Left ventricle myocardium superior (tissue), 1 donor: ENCODE measurements at places on chromosomes 16 and 17. TPM values are rescaled to one million over a fixed set of nuclear protein-coding genes. Genes with fewer than 3 reads are reported as not detected.
A peak's percentile ranks its signal among the peaks of the same experiment; 100 is the strongest.

The RNF222 gene
- total RNA-seq: not detected

The OSGIN1 gene
- total RNA-seq: 4.7 TPM

The PLLP gene
- total RNA-seq: 3.1 TPM

The CEP20 gene
- total RNA-seq: 30.6 TPM

- no peak for DNase-seq
Observed at GRCh38 chr17:27620721-27621120, 10.3 kb upstream of the LGALS9 start.

The USP31 gene
- total RNA-seq: 25.0 TPM

The UNC45B gene
- total RNA-seq: 243 TPM

The PRR11 gene
- total RNA-seq: 1.1 TPM

- DNase-seq: no peak
Observed at GRCh38 chr16:89244754-89245153, 27.3 kb downstream of the ZNF778 start.

GRCh38 chr16:82626791-82627261 lies at the start of gene CDH13:
TSS of gene CDH13 (plus strand) at chr16:82626969.
- peak; percentile 71 for DNase-seq

DNA sequence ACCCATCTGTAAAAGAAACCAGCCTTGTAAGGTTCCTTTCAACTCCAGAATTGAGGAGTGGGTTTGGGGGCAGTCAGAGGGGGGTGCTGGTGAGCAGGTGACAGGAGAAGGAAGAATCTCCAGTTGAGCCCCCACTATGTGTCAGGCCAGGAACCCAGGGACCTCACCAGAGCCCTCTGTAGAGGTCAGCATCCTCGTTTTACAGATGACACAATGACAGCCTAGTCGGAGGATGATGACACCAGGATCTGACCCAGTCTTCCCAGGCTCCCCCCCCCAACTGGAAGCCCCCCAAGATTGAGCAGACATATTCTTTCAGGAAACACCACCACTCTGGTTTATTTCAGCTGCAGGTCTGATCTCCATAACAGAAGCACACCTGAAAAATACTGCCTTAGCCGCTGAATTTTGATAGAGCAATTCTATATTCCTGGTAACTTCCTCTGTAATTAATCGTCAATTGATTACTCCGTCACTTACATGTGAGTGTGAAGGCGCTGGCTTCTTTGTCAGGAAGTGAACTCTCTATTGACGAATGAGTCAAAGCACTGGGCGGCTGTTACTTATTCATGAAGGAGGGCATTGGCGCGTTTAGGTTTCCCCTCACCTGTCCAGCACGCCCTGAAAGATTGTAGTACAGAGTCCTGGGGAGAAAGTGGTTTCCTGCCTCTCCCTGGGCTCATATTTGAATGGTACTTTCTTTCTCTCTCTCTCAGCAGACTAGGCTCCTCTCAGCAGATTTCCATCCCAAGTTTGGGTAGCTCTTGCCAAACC lies 21.2 kb downstream of the SOCS3 start:
- DNase-seq: no peak

GRCh38 chr16:72819345-72819744 lies 228.6 kb downstream of the ZFHX3 start:
- no peak for DNase-seq

- DNase-seq: no peak
Observed at GRCh38 chr16:77564791-77565390, 130.1 kb upstream of the ADAMTS18 start.

The TPPP3 gene
- 8.9 TPM for total RNA-seq

- DNase-seq: no peak
Observed at GRCh38 chr17:55200904-55201303, 63.9 kb upstream of the HLF start.

DNA sequence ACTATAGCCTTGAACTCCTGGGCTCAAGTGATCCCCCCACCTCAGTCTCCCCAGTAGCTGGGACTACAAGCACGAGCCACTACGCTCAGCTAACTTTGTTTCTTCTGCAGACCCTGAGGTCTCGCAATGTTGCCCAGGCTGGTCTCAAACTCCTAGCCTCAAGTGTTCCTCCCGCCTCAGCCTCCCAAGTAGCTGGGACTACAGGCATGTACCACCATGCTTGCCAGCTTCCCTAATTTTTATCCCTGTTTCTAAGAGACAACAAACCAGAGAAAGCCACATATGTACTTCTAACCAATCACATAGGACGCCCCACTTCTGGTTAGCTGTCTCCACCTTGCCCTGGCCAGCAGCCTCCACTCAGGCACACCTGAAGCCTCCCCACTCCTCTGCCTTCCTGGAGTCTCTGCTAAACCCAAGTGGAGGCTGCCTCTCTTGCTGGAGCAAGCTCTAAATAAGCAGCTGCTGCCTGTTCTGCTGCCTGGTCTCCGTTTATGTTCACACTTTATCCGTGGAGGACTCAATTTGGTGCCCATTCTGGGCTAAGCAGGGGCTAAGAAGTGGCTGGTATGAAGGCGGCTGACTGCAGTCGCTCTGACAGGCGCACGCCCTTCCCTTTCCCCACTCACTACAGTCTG lies 24.7 kb downstream of the NSMCE1 start:
- no peak for DNase-seq

DNA sequence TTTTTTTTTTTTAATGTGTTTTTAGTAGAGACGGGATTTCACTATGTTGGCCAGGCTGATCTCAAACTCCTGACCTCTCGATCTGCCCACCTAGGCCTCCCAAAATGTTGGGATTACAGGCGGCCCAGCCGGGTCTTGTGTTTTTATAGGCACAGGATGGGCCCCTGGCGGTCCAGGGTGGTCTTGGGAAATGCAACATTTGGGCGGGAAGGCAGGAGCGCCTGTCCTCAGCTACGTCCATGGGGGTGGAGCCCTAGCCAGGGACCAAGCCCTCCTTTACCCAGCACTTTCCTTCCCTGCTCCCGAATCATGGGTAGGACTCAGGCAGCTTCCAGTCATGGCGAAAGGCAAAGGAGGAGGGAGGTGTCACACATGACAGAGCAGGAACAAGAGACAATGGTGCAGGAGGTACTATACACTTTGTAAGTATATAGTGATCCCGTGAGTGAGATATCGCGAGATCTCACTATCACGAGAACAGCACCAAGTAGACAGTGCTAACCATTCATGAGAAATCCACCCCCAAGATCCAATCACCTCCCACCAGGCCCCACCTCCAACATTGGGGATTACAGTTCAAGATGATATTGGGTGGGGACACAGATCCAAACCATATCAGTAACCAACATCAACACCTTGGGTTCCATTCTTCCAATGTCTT lies 226.7 kb upstream of the WSCD1 start:
- DNase-seq: no peak

The CCDC144A gene
- total RNA-seq: 1.9 TPM

GRCh38 chr16:14300705-14301168 lies 229.6 kb downstream of the MRTFB start:
- peak; percentile 74 for DNase-seq

DNA sequence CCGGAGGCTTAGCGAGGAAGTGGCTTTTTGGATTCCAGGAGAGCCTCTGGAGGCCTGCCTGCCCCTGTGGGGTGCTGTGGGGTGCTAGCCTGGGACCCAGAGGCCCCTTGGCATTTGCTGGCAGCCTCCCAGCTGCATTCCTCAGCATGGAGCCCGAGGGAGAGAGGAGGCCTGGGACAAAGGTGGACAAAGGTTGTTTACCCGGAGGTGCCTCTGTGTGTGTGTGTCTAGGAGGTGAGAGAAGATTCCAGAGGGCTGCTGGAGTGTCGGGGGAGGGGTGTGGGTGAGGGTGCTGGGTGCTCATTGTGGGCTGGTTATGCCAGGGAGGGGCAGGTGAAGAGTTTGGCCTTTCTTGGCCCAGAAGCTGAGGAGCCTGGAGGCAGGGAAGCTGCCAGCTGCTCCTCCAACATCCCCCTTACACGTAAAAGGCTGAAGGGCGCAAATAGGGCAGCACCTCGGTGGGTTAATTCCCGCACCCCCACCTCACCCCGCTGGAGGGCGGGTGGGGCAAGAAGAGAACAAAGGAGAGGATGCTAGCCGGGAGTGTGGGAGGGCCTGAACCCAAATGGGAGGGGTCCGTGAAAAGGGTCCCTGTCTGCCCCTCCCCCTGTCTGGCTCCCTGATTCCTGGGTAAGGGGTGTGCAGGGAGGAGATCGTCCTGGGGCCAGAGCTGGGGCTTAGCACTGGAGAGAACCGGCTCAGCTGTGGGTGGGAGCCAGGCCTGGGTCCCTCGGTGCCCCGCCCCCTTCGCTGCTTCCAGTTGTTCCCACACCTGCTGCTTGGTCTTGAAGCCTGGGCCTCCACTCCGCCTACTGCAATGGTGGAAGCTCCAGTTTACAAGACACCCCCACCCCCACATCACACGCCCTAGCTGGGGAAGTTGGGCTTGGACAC lies 9.9 kb downstream of the HEXIM2 start:
- no peak for DNase-seq

GRCh38 chr17:73011016-73011486 lies 81.4 kb downstream of the SLC39A11 start:
- DNase-seq: no peak

- DNase-seq: no peak
Observed at GRCh38 chr17:56257075-56257474, 103.8 kb downstream of the ANKFN1 start.

The CA10 gene
- not detected for total RNA-seq

The NPIPA5 gene
- 9.9 TPM for total RNA-seq

- no peak for DNase-seq
Observed at GRCh38 chr16:72859581-72859980, 188.3 kb downstream of the ZFHX3 start.

GRCh38 chr17:63714550-63715277 lies 14.8 kb upstream of the LIMD2 start:
- DNase-seq: no peak

DNA sequence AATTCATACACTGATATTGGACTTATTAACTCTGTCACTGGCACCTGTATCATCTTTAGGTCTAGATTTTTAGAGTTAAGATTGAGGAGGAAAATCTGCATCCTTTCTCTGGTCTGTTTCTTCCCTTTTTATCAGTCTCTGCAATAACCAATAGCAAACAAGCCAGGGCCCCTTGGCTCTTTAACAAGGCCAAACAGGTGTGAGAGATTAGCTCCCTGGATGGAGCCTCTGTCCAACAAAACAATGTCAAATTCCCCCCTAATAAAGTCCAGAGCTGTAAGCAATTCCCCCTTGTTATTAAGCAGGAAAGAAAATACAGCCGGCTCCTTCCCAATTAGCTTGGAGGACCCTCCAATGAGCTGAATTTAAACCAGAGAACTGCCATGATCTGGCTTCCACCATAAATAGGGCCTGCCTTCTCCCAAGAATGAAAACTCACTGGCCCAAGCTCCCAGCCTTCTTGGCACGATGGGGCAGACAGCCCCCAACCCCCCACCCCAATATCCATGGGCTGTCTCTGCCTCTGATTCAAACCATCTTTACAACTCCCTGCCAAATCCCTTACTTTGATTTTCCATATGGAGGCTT lies 56.1 kb upstream of the SOX9 start:
- DNase-seq: no peak

DNA sequence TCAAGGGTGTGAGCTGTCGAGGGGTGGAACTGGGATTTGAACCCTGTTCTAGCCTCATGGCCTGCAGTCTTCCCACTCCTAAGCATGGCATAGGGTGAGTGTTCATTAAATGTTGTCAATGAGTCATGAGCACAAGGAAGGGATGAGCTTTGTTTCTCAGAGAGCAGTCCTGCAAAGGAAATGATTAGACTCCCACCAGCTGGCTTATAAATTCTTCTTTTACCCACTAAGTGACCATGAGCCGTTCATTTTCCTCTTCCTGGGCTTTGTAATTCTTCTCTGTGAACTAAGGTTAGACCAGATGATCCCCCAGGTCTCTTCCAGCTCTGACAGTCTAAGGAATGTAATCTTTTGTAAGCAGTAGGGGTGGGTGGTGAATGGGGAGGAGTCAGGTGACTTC lies 47.9 kb upstream of the HNF1B start:
- DNase-seq: no peak

DNA sequence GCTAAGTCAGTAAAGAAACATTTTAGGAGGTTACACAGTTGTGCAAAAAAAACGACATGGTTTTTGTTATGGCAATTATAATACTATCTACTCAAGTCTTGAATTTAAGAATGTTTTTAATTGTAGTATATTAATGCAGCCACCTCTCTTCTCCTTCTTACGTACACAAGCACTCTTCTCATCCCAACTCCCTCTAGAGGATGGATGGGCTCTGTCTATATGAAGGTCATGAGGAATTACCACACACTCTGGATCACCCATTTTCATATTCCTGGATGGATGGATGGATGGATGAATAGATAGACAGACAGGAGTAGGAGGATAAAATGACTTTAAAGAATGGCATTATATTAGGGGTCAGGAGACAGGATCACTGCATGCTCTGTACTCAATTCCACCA lies 120.0 kb downstream of the PHKB start:
- DNase-seq: no peak

GRCh38 chr16:87725596-87726235 lies 40.1 kb downstream of the KLHDC4 start:
- DNase-seq: no peak

The ITGB3 gene
- 3.2 TPM for total RNA-seq

GRCh38 chr16:54647216-54647615 lies 283.4 kb upstream of the IRX5 start:
- DNase-seq: no peak

DNA sequence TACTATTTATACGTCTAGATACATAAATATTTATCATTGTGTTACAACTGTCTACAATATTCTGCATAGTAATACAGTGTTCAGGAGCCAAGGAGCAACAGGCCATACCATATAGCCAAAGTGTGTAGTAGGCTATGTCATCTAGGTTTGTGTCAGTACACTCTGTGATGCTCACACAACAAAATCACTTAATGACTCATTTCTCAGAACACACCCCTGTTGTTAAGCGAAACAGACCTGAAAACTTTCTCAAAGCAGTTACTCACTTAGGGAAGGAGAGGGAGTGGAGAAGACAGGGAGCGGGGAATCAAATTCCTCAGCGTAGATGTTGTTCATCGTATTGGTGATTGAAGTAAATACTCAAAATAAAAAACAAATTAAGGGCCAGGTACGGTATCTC lies 269.5 kb downstream of the STX8 start:
- DNase-seq: no peak

- DNase-seq: no peak
Observed at GRCh38 chr17:704111-704864, 10.4 kb downstream of the VPS53 start.

DNA sequence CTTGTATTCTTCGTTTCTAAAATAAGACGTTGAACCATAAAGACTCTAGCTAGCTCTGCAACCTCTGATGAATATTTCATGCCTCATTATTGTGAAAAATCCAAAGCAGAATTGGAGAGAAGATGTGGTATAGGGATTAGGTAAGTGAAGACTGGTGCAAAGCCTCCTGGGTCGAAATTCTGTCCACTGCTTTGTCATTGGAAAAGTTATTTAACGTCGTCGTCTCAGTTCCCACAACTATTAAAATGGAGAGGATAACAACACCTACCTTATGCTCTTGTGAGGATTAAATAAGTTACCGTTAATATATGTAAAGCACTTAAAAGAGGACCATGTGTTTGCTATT lies 1.4 kb upstream of the PRPSAP2 start:
- no peak for DNase-seq

GRCh38 chr16:68520649-68521086 lies 18.4 kb upstream of the ZFP90 start:
- DNase-seq: peak; percentile 85
